CD4-positive, alpha-beta memory T cell (primary cell): ENCODE measurements at places on chromosomes 7 and 10. TPM values are rescaled to one million over a fixed set of nuclear protein-coding genes. Genes with fewer than 3 reads are reported as not detected.

The BTBD16 gene
- 0.09 TPM for polyA plus RNA-seq

The POP7 gene
- 49.9 TPM for polyA plus RNA-seq

The NME8 gene
- polyA plus RNA-seq, result not detected

The GPR26 gene
- not detected for polyA plus RNA-seq

The FHIP2A gene
- 14.0 TPM for polyA plus RNA-seq

The ARF5 gene
- polyA plus RNA-seq, result 167 TPM

The SFXN2 gene
- polyA plus RNA-seq, result 11.4 TPM

DNA sequence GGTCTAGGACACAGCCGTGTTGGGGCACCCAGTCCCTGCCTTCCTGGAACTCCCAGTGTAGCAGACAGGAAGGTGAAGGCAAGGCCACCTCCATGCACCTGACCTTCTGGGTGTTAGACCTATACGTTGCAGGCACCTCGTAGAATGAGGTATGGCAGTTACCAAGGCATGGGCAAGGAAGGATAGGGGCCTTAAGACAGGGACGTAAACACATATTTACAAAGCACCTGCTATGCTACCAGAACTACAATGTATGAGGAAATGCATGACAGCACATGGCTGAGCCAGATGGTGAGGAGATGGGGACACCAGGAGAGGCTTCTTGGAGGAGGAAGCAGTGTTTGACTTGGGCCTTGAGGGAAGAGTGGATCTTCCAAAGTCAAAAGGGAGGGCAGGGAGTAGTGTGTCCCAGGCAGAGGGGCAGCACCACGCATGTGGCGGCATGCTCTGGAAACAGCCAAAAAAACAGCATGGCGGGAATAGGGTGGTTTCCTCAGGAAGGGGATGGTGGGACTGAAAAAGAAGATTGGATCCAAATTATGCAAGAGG, 231.2 kb downstream of the FANK1 start:
- no peak for DNase-seq
- H3K27me3 ChIP-seq, result no peaks in the 10 kb centered on the region
- H3K4me3 ChIP-seq, result no peak overlapping the region

- DNase-seq, result no peak
- peaks cover 20% of the 10 kb centered on the region for H3K4me1 ChIP-seq
- H3K27me3 ChIP-seq, result peaks cover 4% of the 10 kb centered on the region
- no peaks in the 10 kb centered on the region for H3K36me3 ChIP-seq
- no peak overlapping the region for H3K27ac ChIP-seq
These were observed 2.8 kb downstream of the CYP26C1 start for GRCh38 chr10:93063144-93063976.

DNA sequence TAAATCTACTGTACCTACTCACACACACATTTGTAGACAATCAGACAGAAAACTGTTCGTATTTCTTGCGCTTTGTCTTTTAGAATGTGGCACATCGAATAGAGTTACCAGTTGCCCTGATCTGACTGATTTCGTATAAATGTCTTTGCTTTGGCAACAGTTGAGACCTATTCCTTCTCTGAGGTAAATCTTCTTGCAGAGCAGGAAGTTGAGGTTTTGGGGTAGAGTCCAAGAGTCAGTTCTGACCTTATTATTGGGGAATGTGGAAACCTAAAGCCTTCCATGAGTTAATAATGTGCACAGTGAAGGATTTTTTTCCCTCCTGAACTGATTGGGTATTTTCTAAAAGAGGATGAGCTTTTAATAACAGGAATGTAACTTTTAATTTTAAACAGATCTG, 135.3 kb downstream of the KIAA1217 start:
- no peaks in the 10 kb centered on the region for H3K4me1 ChIP-seq
- no peak overlapping the region for H3K4me3 ChIP-seq
- no peaks in the 10 kb centered on the region for H3K36me3 ChIP-seq
- DNase-seq, result no peak
- H3K27me3 ChIP-seq, result no peaks in the 10 kb centered on the region

- H3K27me3 ChIP-seq, result no peaks in the 10 kb centered on the region
- H3K4me1 ChIP-seq, result no peaks in the 10 kb centered on the region
- no peak overlapping the region for H3K4me3 ChIP-seq
- H3K27ac ChIP-seq, result no peak overlapping the region
These were observed 22.1 kb upstream of the OPN4 start for GRCh38 chr10:86632009-86632800.

DNA sequence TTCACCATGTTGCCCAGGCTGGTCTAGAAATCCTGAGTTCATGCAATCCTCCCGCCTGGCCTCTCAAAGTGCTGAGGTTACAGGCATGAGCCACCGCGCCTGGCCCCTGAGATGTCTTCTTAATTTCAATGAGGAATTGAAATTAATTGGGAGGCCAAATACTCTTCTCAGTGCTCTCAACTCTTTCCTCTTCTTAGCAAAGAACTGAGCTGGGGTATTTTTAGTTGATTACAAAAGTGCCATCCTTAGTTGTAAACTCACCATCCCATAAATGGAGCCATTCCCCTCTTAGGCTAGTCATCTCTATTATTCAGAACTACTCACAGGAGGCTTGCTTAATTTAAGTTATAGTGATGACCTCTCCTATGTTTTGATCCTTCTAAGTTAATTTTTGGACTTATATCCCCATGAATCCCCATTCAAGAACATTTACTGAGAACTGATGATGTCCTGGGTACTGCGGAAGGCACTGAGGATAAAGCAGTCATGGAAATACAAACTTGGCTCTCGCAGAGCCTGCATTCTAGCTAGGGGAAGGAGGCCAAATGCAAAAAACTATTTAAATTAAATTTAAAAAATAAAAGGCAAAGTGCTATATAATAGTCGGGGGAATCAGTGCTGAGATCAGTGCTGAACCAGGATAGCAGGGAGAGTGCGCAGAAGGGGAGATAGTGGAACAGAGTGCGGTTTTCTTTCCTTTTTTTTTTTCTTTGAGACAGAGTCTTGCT, 145.3 kb downstream of the SFMBT2 start:
- H3K27ac ChIP-seq, result no peak overlapping the region
- peaks cover 26% of the 10 kb centered on the region for H3K4me1 ChIP-seq
- no peaks in the 10 kb centered on the region for H3K27me3 ChIP-seq
- no peak for DNase-seq
- H3K36me3 ChIP-seq, result no peaks in the 10 kb centered on the region

DNA sequence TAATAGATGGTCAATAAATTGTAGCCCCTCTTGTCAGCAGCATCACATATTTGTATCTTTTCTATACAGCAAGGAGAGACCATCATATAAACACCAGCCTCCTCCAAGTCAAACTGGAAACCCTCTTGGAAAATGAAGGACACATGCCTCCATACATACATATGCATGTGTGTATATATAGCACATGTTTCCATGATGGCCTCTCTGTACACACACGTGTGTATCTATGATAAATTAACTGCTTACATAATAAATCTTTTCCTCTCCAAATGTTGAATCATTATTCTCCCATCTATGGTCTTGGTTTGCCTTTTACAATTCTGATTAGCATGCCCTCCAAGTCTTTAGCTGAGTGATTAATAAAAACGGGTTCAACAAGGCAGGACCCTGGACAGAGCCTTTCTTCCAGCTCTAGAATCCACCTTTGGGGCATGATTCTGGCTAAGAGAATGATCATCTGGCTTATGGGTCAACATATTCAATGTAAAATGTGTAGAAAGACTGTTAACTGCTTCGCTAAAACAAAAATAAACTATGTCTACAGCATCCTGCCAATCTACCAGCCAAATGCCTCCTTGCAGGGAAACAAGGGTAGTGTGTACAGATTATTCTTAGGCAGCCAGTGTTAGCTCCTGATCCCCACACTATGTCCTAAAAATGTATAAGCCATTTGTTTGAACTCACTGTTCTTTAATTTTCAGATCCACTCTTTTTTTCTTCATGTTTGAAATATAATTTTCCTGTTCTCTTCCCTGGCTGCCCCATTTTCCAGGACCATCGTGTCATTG, 70.0 kb downstream of the CRTAC1 start:
- H3K27me3 ChIP-seq, result no peaks in the 10 kb centered on the region
- H3K4me3 ChIP-seq, result no peak overlapping the region
- no peaks in the 10 kb centered on the region for H3K4me1 ChIP-seq
- no peaks in the 10 kb centered on the region for H3K36me3 ChIP-seq

GRCh38 chr7:26861050-26861449, 3.3 kb downstream of the SKAP2 start:
- no peaks in the 10 kb centered on the region for H3K36me3 ChIP-seq
- peaks cover 4% of the 10 kb centered on the region for H3K27me3 ChIP-seq
- H3K4me3 ChIP-seq, result no peak overlapping the region

- H3K4me1 ChIP-seq, result peaks cover 48% of the 10 kb centered on the region
- peak; percentile 52 for DNase-seq
- no peak overlapping the region for H3K27ac ChIP-seq
- H3K4me3 ChIP-seq, result no peak overlapping the region
- no peaks in the 10 kb centered on the region for H3K36me3 ChIP-seq
These were observed 16.2 kb upstream of the DLD start for GRCh38 chr7:107874605-107875446.

DNA sequence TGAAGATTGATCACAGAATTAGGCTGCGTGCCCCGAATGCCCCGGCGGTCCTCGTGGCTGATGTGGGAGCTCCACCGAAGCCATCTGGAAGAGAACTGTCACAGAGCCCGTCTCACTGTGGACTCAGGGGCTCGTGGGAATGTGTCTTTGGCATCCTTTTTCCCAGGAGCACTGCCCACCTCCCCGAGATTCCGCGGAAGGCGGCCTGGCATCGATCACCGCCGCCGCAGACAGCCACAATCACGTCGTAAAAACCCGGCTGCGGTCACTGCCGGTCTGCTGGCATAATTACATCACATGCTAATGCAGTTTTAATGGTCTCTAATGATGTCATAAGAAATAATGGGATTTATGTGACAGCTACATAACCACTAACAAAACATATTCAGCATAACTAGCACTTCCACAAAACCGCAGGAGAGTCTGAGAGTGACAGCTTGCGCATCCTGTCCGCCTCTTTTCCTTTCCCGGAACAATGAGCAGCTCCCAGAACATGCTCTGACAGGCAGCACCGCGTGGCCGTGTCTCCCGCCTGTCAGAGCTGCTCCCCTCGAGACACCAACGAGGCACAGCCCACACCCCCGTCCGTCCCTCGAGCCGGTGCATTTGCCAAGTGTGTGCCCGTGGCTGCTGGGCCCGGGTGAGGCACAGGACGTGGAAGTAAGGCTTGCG, 490.0 kb downstream of the PTPRN2 start:
- no peak overlapping the region for H3K27ac ChIP-seq
- H3K27me3 ChIP-seq, result no peaks in the 10 kb centered on the region
- H3K4me3 ChIP-seq, result no peak overlapping the region
- DNase-seq, result no peak

DNA sequence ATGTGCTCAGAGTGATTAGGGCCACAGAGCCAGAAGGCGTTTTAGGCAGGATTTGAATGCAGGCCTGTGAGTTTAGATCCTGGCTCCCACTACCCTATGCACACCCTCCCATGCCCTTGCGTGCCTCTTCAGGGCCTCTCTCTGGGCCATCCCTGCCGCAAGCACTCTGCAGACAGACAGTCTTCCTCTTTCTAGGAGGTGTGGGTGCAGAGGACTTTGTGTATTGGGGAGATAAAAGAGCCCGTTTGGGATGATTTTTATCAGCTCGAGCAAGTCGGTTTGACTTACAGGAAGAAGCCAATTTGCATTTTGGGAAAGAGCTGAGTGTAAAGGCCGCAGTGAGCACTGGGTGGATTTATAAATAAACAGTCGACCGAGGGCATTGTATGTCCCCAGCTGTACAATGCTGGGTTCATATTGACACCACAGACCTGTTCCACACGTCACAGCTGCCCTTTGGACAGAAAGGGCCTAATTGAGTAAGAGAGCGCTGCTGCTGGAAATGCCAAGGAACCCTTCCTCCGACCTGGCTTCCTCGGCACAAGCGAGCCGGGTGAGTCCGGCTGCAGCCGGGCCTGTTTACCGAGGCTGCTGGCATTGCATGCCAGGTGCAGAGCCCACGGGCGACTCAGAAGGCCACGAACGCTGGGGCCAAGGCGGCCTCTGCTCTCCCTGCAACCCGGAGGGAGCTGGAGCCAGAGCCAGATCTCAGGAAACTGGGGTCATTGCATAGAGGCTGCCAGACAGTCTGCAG, 25.1 kb downstream of the ZMIZ1 start:
- DNase-seq, result no peak
- no peak overlapping the region for H3K4me3 ChIP-seq
- H3K4me1 ChIP-seq, result peaks cover 22% of the 10 kb centered on the region
- H3K36me3 ChIP-seq, result no peaks in the 10 kb centered on the region
- H3K27me3 ChIP-seq, result no peaks in the 10 kb centered on the region

- H3K27ac ChIP-seq, result no peak overlapping the region
- H3K4me3 ChIP-seq, result no peak overlapping the region
- H3K36me3 ChIP-seq, result no peaks in the 10 kb centered on the region
These were observed 60.0 kb upstream of the LRGUK start for GRCh38 chr7:134067164-134067563.

DNA sequence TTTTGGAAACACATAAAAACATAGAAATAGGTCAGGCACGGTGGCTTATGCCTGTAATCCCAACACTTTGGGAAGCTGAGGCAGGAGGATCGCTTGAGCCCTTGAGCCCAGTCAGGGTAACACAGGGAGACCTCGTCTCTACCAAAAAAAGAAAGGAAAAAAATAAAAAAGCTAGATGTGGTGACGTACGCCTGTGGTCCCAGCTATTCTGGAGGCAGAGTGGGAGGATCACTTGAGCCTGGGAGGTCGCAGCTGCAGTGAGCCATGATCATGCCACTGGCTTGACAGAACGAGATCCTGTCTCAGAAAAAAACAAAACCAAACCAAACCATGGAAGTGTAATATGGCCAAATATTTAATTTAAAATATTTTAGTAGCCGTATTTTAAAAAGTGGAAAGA, 55.6 kb downstream of the MCU start:
- DNase-seq, result no peak
- no peak overlapping the region for H3K4me3 ChIP-seq
- H3K36me3 ChIP-seq, result no peaks in the 10 kb centered on the region

- H3K27me3 ChIP-seq, result no peaks in the 10 kb centered on the region
- no peaks in the 10 kb centered on the region for H3K36me3 ChIP-seq
- no peak overlapping the region for H3K27ac ChIP-seq
- no peak overlapping the region for H3K4me3 ChIP-seq
These were observed 219.2 kb upstream of the ZNF32 start for GRCh38 chr10:43867667-43868565.

GRCh38 chr10:113369365-113369694, 183.5 kb upstream of the HABP2 start:
- H3K4me1 ChIP-seq, result no peaks in the 10 kb centered on the region
- no peak overlapping the region for H3K4me3 ChIP-seq
- no peaks in the 10 kb centered on the region for H3K36me3 ChIP-seq
- H3K27ac ChIP-seq, result no peak overlapping the region
- DNase-seq, result no peak

GRCh38 chr10:1643161-1643907, 94.0 kb downstream of the ADARB2 start:
- H3K4me3 ChIP-seq, result no peak overlapping the region
- H3K4me1 ChIP-seq, result no peaks in the 10 kb centered on the region
- no peaks in the 10 kb centered on the region for H3K27me3 ChIP-seq
- no peak overlapping the region for H3K27ac ChIP-seq
- H3K36me3 ChIP-seq, result no peaks in the 10 kb centered on the region

- H3K36me3 ChIP-seq, result no peaks in the 10 kb centered on the region
- H3K4me3 ChIP-seq, result no peak overlapping the region
- H3K4me1 ChIP-seq, result peaks cover 3% of the 10 kb centered on the region
- peaks cover 4% of the 10 kb centered on the region for H3K27me3 ChIP-seq
These were observed 18.3 kb downstream of the C7orf25 start for GRCh38 chr7:42893346-42894240.

GRCh38 chr7:40623863-40624262, 489.1 kb downstream of the SUGCT start:
- H3K4me1 ChIP-seq, result no peaks in the 10 kb centered on the region
- H3K36me3 ChIP-seq, result no peaks in the 10 kb centered on the region
- no peaks in the 10 kb centered on the region for H3K27me3 ChIP-seq
- no peak overlapping the region for H3K27ac ChIP-seq
